ENCODE measurements at places on chromosomes 7 and 10.

DNA sequence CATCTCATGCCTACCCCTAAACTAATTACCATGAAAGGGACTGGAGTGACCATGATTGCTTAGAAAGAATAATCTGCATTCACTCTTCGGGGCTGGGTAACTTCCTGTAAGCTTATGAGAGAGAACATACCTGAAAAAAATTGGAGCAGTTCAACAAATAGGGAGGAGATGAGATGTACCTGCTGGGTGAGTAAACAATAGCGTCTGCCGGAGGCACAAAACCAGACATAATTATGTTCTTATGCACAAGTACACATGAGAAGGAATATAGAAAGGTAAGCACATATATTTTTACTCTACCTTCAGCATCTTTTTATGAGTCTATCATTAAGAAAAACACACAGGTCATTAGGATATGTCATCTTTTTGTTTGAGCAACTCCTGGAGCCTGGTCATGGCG, 224.6 kb upstream of the FERD3L start:
- DNase-seq, result no peak

GRCh38 chr10:74854610-74855009, 28.2 kb downstream of the KAT6B start:
- DNase-seq, result no peak

DNA sequence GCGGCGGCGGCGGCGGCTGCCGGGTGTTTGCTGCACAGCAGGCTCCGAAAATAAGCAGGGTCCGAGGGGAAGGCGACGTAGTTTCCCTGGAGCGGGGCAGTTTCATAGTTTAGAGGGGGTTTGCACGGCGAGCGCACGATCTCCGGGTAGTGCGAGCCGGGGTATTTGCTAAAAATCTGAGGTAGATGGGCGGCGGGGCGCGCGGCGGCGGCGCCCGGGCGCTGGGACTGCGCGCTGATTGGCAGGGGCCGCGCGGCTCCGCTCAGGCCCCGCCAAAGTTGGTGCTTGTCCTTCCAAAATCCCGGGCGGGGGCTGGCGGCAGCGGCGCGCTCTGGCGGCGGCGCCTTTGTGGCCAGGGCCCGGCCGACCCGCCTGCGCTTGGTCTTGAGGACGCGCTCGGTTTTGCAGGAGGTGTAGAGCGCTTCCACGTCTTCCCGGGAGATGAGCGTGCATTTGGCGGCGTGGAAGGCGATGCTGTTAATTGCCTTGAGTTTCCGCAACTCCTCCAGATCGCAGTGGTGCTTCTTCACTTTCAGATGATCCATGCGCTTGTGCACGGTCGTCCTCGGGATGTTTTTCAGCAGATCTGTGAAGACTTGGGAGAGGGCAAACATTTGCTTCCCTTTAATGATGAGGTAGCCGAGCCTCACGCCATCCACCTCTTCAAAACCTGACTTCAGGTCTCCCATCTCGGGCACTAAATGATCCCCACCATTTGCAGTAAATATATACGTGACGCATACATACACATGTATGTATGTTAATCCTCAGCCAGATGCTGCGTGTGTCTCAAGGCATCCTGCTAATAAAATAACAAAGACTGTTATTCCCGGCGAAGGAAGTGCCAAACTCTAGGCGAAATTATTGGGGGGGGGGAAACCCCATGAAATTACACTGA, 8.1 kb downstream of the SKIDA1 start:
- DNase-seq, result peak; percentile 97

DNA sequence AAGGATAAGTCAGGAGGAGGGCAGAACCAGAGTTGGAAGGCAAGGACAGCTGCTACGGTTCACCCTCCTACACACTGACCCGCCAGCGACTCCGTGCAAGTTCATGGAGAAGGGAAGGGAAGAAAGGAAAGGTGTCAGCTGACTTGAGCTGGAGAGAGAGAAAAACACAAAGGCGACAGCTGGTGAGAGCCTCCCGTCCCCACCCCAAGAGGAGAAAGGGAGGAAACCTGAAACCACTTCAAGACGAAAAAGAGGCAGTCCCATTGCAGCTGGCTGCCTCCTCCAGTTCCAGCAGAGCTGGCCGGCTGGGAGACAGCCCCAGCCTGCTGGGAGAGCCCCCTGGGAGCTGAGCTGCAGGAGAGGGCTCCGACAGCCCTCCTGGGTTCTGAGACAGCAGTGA, 75.2 kb downstream of the PARD3 start:
- DNase-seq, result no peak

DNA sequence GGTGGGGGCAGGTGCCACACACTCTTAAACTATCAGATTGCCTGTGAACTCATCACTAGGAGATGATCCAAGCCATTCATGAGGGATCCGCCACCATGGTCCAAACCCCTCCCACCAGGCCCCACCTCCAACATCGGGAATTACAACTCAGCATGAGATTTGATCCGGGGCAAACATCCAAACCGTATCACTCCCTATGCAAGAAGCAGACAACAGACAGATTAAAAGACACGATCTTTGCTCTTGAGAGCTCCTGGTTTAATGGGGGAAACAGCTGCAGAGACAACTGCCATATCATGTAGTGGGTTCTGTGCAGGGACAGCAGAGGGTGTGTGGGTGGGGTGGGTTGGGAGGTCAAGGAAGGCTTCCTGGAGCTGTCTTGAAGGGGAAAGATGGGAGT, 123.6 kb downstream of the EMX2 start:
- no peak for DNase-seq

- no peak for DNase-seq
Observed at GRCh38 chr7:94540428-94540827, 30.8 kb downstream of the CASD1 start.

DNA sequence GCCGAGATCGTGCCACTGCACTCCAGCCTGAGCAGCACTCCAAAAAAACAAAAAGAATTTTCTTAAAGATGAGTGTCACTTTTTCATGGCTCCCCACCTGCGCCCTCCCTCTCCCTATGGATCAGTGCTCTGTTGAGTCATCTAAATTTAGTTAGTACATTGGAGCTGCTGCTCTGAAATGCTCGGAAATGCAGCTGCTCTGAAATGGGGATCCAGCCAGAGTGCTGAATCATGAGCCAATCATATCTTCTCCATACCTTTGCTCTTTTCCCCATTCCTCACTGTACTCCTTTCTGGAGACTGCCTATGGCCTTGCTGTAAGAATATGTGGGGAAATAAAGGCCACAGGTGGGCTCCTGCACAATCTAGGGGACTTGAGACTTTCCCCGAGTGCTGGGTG, 188.8 kb downstream of the ZNF438 start:
- DNase-seq, result no peak

DNA sequence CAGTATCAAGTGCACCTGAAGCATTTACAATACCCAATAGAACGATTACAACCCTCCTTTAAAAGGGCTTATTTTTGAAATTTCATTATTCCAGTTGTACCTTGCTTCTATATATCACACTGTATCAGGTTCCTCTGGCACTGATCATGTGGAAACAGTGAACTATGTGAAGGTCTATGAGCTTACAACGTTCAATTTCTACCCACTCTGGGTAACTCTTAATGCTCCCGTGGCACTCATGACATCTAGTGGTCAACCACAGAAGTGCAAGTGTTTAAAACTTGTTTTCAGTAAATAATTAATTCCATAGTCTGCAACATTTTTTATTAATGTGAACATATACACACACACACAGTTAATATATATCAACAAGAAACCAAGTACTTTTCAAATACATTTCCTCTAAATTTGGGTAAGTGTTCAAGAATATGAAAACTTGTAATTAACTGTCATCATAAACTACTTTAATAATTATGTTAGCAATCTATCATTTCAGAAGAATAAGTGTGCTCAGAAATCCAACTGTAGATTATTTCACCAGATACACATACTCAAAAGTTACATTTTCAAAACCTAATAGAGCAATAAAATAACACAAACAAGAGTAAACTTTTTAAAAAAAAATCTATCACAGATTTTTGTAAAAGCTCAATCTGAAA, 61.0 kb downstream of the MPP7 start:
- DNase-seq, result no peak

GRCh38 chr7:5351507-5352265, 68.9 kb downstream of the SLC29A4 start:
- DNase-seq, result no peak

DNA sequence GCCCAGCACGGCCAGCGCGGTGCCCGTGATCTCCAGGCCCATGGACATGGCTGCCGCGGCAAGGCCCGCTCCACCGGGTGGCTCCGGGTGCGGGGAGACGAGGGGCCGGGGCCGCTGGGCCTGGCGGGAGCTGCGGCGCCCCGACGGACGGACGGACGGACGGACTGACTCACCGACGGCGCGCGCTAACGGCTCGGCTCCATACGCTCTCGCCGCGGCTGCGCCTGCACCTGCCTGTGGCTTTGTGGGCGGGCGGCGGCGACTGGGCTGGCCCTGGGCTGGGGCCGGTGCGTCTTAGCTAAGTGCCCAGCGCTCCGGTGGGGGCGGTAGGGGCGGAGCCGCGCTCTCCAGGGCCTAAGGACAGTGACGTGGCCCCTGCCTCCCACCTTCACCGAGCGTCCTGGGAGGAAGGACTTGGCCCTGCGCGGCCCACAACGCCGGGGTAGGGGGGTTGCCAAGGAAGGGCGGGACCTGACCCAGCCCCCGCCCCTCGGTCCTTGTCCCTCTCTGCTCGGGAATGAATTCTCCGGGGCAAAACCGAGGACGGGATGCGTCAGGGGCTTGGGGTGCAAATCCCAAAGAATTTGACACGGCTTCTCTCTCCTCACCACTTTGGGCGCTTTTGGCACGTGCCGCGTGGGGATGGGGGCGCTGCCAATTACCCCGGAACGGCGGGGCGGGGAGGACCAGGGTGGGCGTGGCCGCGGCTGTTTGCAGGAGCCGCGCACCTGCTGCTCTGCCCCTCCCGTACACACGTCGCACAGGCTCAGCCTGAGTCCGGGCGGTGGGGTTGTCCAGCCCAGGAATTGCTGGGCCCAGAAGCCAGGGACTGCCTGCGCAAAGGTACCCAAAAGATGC, at the start of gene CLDN3:
Gene CLDN3 (minus strand): TSS at position 269 of the 858 bp plus-strand sequence. CDS start 221 bp downstream, at position 48.
- DNase-seq, result no peak

- DNase-seq, result no peak
Observed at GRCh38 chr7:76216381-76217082, 14.8 kb downstream of the SRRM3 start.

GRCh38 chr10:77647543-77648293, 10.1 kb upstream of the KCNMA1 start:
- no peak for DNase-seq

- no peak for DNase-seq
Observed at GRCh38 chr7:132023466-132023865, 467.0 kb upstream of the PODXL start.

- DNase-seq, result no peak
Observed at GRCh38 chr7:142896151-142896550, 10.6 kb upstream of the TRPV6 start.

DNA sequence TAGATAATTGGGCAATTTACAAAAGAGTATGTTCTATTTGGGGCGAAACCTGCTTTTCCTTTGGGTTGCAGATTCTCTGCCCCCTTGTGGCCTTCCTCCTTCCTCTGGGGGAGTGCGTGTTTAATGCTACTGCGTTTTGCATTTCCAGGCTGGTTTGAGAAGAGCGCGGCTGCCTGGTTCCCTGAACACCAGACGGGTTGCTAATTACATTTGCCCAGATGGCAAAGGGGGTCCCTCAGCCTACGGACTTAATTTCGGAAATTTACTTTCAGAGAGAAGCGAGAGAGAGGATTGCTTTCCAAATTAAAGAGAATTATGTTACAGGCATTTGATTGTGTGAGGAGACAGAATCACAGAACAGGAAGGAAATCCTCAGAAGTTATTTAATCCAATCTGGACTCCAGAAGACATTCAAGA, 91.9 kb upstream of the JAZF1 start:
- DNase-seq, result no peak

- no peak for DNase-seq
Observed at GRCh38 chr7:28774261-28774988, 183.7 kb downstream of the TRIL start.

DNA sequence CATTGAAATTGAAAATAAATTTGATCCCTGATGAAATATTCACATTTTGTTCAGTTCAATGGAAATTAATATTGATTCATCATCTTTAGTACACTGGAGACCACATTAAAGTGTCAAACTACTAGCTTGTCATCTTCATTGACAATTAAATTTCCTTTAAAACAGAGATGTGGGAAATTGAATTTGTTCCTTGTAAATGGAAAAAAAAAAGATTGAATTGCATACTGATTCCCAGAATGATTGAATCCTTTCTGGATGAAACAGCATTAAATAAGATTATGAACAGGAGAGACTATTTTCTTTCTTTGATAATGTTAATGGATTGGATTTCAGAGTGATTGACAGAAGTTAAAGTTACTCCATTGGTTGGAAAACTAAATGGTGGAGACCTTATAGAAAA, 241.3 kb upstream of the CNTNAP2 start:
- DNase-seq, result no peak
